Naive B cell (primary cell): ENCODE measurements at places on chromosomes 1 and 21.

- H3K4me1 ChIP-seq: peaks cover 3% of the 10 kb centered on the region
- no peak overlapping the region for H3K4me3 ChIP-seq
- DNase-seq: no peak
- no peaks in the 10 kb centered on the region for H3K27me3 ChIP-seq
- H3K36me3 ChIP-seq: no peaks in the 10 kb centered on the region
Measured at GRCh38 chr1:207999972-208000371, 89.0 kb upstream of the CD34 start.

- no peaks in the 10 kb centered on the region for H3K36me3 ChIP-seq
- no peak overlapping the region for H3K27ac ChIP-seq
- no peak overlapping the region for H3K4me3 ChIP-seq
- peaks cover 5% of the 10 kb centered on the region for H3K4me1 ChIP-seq
Measured at GRCh38 chr1:194045416-194045815, 859.0 kb upstream of the B3GALT2 start.

DNA sequence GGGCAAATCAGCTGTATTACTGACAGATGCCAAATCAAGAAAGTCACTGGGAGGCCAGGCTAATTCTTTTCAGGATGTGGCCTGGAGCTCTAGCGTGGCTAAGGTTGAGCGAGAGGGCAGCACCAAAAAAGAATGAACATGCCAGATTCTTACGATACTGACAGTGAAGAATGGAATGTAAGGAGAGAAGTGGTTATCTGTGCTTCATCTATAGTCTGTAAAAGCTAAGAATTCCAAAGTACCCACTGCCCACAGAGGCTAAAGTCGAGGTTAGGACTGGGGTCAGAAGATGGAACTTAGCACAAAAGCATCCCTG, 32.7 kb downstream of the TFAP2E start:
- no peak for DNase-seq
- no peak overlapping the region for H3K4me3 ChIP-seq
- no peak overlapping the region for H3K27ac ChIP-seq
- no peaks in the 10 kb centered on the region for H3K4me1 ChIP-seq
- H3K36me3 ChIP-seq: peaks cover 30% of the 10 kb centered on the region

GRCh38 chr1:43004587-43005459, 46.2 kb upstream of the SLC2A1 start:
- peak overlapping the region; percentile 59 for H3K27ac ChIP-seq
- DNase-seq: no peak
- H3K27me3 ChIP-seq: peaks cover 12% of the 10 kb centered on the region
- peaks cover 5% of the 10 kb centered on the region for H3K4me1 ChIP-seq

- no peaks in the 10 kb centered on the region for H3K36me3 ChIP-seq
- H3K27ac ChIP-seq: no peak overlapping the region
- DNase-seq: no peak
- H3K4me3 ChIP-seq: no peak overlapping the region
Measured at GRCh38 chr1:55234016-55234415, 18.9 kb upstream of the USP24 start.

- H3K27me3 ChIP-seq: peaks cover 3% of the 10 kb centered on the region
- no peaks in the 10 kb centered on the region for H3K36me3 ChIP-seq
- no peak overlapping the region for H3K4me3 ChIP-seq
- H3K27ac ChIP-seq: no peak overlapping the region
Measured at GRCh38 chr1:73998348-73998959, 199.5 kb downstream of the LRRIQ3 start.

GRCh38 chr1:9322661-9323244, 30.1 kb downstream of the SPSB1 start:
- H3K27me3 ChIP-seq: no peaks in the 10 kb centered on the region
- H3K36me3 ChIP-seq: no peaks in the 10 kb centered on the region
- H3K27ac ChIP-seq: no peak overlapping the region
- no peak overlapping the region for H3K4me3 ChIP-seq
- DNase-seq: no peak

DNA sequence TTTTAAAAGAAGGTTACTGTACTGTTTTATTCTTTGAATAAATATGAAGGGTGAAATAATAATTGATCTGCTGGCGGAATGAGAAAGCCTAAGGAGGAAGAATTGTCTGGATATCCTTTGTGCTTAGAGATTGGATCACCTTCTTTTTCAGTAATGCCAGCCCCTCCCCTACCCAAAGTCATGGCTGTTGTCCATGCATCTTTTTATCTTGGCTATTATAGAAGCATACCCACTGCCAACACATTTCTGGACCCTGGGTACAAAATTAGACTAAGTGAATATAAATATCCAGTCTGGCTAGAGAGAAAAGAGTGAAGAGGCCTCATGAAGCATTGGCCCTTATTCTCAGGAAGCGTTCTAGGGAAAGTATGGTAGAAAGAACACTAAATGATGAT, 28.1 kb downstream of the AK4 start:
- no peak for DNase-seq
- no peaks in the 10 kb centered on the region for H3K27me3 ChIP-seq
- no peaks in the 10 kb centered on the region for H3K4me1 ChIP-seq
- H3K36me3 ChIP-seq: no peaks in the 10 kb centered on the region
